Stimulated activated CD4-positive, alpha-beta T cell treated with anti-CD3 and anti-CD28 coated beads, Interleukin-15, amount 100 ng/mL, for 1 hour (primary cell): ENCODE measurements at places on chromosomes 7 and 10.

GRCh38 chr10:79561257-79561656 lies 1.1 kb upstream of the SFTPA2 start:
- no peak for DNase-seq

GRCh38 chr10:19847321-19847720 lies 31.1 kb downstream of the PLXDC2 start:
- no peak for DNase-seq

DNA sequence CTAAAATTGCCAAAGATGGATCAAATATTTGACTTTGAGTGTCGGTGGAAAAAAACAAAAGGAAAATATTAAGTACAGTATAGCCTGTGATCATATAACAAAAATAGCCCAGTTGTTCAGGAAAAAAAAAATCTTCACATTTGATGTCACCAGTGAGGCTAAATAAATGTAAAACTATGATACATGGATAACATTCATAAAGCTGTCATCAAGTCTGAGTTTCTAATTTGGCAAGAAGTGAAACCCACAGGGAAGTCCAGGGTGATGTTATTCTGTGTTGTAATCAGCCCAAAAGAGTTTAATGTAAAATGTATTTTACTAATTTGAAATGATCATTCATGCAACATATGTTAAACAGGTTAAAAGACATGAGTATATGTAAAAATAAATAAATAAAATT lies 908.0 kb downstream of the PCDH15 start:
- no peak for DNase-seq

DNA sequence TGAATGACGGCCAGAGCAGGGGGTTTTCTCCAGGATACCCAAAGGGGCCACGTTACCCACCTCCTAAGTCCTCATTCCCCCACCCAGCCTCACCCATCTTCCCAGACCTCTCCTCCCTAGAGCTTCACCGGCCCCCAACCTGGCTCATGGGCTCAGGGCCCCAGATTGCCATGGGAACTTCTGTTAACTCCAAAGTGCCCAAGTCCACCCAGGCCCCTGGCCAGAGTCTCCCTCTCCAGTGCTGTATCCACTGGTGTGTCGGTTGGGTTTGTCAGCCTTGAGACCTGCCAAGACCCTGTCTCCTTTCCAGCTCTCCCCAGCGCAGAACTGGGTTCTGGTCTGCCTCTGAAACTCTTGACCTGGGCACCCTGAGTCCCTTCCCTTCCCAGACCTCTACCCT lies 37.1 kb upstream of the ZMIZ2 start:
- no peak for DNase-seq

- DNase-seq, result no peak
Observed at GRCh38 chr10:130862122-130862521, 449.4 kb downstream of the TCERG1L start.

GRCh38 chr7:137987968-137988367 lies 13.9 kb downstream of the CREB3L2 start:
- DNase-seq, result no peak

DNA sequence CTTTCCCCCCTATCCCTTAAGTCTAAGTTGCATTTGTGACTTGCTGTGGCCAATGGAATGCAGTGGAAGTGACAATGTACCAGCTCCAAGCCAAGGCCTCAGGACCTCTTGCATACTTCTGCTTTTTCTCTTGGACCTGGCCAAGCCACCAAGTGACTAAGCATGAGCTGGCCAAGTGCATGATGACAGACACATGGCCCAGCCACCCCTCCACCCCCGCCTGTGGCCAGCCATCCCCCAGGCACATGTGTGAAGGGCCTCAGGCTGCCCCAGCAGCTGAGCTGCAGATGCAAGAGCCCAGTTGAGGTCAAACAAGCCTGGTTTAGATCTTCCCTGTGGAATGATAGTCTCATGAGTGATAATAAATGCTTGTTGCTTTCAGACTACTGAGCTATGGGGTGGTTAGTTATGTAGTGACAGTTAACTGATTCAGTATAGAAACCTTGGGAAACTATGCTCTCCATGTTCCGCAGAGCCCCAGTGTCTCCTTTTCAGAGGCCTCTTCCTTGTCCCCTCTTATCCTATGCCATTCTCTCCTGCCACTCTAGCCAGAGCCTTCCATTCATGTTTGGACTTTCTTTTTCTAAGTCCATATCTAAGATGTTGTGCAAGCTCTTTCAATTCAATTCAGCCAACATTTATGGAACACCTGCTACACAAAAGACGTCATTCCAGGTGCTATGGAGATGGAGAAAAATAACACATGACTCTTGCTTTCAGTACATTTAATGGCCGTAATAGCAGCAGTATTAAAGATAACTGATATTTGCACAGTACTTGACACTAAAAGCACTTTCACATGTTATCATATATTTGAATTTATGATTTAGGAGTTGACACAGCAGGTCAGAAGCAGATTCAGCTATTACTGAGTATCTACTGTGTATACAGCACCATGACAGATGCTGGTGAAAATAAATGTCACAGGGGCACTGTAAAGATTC lies 55.5 kb upstream of the LOXL4 start:
- DNase-seq, result no peak

DNA sequence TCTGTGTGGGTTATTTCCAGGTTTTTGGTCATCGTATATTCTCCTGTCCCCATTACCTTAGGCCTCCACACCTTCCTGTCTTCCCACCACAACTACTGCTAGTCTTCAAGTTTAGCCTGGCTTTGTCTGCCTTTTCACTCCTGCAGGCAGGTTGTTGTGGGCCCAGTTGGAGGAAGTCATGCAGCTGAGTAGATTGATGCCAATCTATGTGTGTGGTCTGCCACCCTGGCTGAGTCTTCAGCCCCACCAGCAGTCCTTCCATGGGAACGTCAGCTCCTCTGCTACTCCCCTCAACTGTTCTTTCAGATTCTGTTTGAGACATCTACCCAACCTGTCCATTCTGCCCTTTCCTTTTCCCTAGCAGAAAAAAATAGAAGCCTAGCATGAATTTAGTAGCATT lies 6.3 kb downstream of the RINT1 start:
- no peak for DNase-seq

- no peak for DNase-seq
Observed at GRCh38 chr7:121003986-121004685, 15.6 kb downstream of the CPED1 start.

GRCh38 chr7:150781103-150781502 lies 19.1 kb downstream of the TMEM176B start:
- DNase-seq, result no peak

DNA sequence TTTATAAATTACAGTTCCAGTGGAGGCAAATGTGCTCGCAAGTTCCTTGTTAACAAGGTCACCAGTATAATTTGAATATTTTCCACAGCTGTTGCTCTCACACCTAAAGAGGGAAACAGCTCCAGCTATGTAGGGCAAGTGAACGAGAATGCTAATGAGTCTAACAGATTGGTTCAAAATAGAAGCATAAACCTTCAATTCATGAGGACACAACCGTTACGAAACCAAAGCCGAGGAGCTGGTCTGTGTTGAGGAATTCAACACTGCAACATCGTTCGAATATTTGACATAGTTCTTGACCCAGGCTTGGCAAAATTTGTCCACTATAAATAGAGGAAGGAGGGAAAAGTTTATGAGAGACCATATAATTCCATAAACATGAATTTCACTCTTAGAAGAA lies 161.3 kb downstream of the KLF6 start:
- DNase-seq, result no peak

DNA sequence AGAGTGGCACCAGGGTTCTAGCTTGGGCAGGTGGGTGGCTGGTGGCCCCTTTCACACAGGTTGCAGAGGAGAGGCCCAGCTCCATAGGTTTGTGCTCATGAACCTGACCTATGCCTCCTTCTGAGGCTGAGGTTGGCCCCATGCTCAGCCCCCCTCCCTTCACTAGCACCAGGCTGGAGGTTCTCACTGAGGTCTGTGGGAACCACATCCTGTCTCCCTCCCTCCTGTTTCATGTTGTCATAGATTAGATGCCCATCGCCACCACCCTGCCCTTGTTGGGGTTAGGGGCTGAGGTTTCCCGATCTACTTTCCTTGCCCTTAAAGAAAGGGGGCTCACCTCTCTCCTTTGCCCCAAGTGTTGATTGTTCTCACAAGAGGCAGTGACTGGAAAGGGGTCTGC lies 14.7 kb downstream of the NEUROG3 start:
- no peak for DNase-seq

DNA sequence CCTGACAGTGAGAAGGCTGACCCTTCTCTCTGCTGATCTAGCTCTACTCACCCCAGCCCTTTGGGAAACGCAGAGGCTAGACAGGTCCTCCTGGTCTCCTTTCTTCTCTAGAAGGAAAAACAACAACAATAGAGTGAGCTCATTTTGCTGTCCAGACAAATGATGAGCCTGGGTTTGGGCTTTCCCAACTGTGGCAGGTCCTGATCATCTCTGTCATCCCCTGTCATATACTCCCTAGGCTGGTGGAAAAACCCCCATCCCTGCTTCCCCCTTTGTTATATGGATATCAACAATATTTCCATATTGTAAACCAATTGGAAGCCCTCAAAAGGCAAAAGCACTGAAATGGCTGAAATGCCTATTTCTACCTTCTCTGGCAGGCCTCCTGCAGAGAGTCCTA lies 9.2 kb upstream of the DDIT4 start:
- DNase-seq, result no peak

DNA sequence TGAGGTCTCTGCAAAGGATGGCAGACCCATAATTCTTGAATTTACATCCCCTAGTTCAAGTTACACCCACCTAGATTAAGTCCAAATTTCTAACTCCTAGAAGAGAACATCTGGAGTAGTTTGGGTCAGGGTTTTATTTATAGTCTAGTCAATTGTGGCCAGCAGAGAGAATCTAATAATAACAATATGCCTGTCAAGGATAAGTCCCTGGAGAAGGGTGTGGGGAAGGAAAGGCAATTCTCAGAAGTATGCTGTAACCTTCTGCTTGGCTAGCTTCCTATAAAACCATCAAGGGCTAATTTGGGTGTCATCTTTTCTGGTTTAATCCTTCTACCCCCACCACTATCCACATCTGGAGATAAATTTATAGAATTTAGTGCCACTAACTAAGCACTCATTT lies 52.8 kb upstream of the SEMA3E start:
- no peak for DNase-seq

GRCh38 chr10:26717476-26717875 lies 20.0 kb downstream of the PDSS1 start:
- DNase-seq, result no peak

DNA sequence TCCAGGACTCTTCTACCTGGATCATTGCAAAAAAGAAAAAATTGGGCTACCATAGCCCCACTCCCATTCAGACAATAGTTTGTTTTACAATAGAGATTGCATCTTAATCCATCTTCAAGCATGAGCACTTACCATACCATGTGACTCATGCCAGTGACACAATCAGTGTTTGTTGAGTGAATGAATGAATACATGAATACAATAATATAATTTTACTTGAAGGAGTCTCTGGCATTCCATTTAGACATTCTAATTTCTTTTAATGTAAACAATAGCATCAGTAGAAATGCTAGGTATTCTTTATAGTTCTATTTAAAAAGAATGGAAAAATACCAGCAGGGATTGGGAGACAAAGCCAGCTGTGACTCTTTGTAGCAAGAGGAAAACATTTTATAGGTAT lies 141.6 kb upstream of the AKR1E2 start:
- DNase-seq, result no peak

DNA sequence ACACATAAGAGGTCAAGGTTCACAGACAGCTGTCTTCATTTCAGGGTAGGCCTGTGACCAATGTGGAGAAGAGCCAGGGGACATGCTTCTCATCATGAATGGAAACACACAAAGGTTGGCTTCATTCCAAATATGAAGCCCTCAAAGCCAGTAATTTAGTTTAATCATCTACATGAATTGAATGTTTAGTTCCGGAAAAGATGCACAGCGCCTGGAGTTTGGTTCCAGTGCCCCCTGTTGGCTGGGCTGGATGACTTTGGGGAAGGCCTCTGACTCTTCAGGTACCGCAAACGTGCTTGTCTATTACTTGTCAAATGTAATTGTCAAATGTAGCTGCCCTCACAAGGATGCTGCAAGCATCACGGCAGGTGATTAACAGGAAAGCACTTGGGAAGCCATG lies 130.7 kb downstream of the ADRA2A start:
- no peak for DNase-seq

DNA sequence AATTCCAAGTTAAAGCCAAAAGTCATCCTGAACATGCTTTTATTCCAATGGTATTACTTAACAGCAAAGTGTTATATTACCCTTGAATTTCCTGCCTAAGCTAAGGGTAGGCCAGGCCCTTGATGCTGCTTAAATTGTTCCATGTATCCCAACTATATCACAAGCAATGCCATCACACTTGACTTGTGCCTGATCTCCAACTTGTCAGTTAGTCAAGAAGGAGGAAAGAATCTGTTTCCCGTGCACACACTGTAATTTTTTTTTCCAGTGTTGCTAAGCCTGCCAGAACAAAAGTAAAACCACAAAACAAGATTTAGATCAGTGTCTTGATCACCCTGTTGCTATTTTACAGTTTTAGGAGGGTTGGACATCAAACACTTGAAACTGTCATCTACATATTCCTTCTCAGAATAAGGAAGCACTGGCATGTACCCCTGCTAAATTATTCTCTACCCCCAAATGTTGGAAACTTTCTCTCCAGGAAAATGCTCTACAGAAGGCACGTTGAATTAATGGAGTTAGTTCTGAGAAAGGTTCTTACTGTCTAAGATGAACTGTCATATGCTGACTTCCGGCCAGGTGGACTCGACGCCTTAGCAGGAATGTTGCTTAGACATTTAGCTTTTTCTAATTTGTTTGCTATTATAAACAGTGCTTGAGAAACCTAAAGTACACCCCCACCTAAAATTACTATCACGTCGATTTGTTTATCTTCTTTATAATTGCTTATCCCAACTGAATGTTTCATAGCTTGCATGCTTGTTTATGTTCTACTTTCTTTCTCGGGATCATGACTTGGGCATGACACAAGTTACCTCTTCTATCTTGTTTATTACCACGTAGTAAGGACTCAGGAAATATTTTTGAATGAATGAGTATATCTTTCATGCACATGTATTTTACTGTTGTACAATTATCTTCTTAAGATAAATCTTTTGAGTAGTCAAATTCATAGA lies 105.5 kb upstream of the ZNF438 start:
- no peak for DNase-seq

- no peak for DNase-seq
Observed at GRCh38 chr10:30431435-30431911, 2.5 kb upstream of the MAP3K8 start.

- no peak for DNase-seq
Observed at GRCh38 chr10:4080225-4080805, 295.3 kb upstream of the KLF6 start.

DNA sequence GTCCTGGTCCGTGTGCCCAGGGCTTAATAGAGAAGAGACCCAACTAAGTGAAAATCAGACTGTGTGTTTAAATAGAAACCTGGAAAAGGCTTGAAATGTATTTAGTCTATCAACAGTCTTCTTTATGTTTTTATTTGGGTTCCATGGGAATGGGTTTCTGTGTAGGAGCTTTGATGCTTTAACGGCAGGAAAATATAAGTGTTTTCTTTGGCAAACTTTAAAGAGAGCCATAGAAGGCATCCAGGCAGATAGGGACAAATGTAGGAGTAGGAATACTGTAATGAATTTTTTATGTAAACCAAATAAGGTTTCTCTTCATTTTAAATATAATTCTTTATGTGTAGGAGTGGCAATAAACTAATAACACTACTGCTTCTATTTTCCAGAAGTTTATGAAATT lies 989.0 kb downstream of the GATA3 start:
- no peak for DNase-seq
